ENCODE measurements at places on chromosomes 3 and 15.

DNA sequence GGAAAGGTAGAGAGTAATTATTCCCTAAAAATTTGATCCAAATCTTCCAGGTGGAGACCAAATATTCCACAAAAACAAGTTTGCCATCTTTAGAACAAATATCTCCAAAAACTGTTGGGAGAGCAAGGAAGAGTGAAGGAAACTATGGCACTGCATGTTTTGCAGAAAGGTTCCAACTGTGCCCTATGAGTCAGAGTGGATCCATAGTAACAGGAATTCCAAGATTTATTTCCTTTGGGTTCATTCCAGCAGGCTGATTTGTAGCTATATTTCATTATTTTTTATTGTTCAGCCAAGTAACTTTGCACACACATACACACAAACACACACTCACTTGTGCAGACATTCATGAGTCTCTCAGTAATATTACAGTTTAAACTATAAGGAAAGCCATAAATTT is 459.7 kb upstream of the EPHA6 start:
- no peak for DNase-seq

GRCh38 chr15:58065445-58066041 is at the start of gene ALDH1A2:
TSS of gene ALDH1A2 (minus strand) at chr15:58065711. CDS start at chr15:58065650, 61 bp downstream.
- DNase-seq: no peak

DNA sequence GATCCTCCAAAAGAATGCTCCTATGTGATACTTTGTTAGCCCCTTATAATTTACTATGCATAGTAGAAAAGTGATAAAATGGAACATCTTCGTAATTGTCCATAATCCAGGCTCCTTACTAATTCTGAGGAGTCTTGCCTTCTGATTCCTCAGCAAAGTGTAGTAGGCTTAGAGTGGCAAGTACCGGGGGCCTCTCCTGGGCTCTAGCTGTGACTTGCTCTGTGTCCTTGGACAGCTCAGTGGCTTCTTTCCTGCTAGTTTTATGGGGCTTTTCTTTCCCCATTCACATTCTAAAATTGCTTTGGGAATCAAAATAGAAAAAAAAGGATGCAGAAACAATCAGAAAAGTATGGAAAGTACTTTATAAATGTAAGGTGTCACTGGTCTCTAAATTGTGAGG is 211.0 kb downstream of the RORA start:
- DNase-seq: no peak

DNA sequence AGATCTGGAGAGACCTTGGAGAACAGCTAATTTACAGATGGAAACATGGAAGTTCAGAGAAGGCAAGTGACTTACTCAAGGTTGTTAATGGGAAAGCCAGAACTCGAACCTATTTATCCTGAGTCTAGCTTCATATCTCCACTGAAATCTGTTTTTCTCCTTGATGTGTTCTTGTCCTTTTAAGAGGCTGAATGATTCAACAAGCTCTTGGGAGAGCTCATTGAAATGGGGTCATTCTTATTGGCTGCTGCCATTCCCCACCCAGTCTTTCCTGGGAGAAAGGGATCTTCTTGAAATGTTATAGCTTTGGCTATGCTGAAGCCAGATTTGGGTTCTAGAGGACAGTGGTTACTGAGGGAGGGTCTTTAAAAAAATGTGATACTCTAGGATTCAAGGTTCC is 41.0 kb downstream of the RTP1 start:
- DNase-seq: no peak

- no peak for DNase-seq
These were observed 19.7 kb upstream of the PSMD6 start for GRCh38 chr3:64042952-64043351.

GRCh38 chr3:127822682-127823425 is 539 bp upstream of the MGLL start:
- DNase-seq: no peak

DNA sequence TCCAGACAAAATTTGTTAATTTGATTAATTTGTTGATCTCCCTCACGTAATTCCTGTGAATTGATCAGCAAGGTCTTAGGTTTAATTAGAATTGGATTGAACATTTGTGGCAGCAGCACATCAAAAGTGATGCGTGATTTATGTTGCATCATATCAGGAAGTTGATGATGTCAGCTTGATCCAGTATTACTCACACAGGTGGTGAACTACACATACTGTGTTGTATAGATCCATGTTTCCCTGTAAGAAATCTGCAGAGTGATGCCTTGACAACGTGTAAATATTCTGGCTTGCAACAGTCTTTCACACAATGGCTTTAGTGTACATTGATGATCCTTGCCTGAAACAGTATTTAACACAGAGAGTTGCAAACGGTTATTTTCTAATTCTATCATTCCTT is 200.4 kb downstream of the ADAMTSL3 start:
- no peak for DNase-seq
